ENCODE measurements at places on chromosomes 7 and 10.

DNA sequence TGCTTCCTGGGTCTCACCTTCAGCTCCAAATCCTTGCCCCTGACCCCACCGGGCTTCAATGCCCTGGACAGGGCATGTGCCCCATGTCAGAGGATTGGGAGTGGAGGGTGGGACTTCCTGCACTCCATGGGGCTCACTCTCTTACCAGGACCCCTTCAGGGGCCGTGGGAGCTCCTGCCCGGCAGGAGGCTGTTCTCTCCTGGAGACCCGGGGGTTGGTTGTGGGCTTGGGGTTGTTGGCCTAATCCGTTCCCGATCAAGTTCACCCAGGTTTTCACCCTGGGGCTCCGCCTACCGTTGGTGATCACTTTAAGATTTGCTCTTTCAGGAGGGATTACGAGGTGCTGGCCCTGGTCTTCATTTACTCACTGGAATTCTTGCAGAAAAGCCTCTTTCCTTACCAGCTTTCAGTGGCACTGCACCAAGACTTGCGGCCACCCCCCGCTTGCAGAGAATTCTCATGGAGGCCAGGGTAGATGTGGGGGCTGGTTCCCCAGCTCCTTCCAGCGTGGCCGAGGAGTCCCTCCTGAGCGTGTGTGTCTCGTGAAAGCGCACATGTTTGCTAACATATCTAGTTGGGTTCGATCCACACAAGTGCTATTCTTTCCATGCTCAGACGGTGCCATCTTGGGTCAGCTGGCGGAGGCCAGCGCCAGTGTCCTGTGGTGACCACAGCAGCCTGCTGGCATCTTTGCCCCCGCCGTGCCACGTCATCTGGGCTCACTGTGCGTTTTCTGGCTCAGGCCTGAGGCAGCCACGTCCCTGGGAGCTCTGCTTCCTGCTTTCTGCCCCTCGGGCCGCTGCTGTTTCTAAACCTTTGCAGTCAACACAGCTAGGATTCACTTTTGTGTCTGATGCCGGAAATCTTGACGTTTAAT, 15.6 kb downstream of the PWWP2B start:
- no peak for DNase-seq

GRCh38 chr7:13282377-13282980, 595.0 kb downstream of the ARL4A start:
- peak; percentile 20 for DNase-seq

DNA sequence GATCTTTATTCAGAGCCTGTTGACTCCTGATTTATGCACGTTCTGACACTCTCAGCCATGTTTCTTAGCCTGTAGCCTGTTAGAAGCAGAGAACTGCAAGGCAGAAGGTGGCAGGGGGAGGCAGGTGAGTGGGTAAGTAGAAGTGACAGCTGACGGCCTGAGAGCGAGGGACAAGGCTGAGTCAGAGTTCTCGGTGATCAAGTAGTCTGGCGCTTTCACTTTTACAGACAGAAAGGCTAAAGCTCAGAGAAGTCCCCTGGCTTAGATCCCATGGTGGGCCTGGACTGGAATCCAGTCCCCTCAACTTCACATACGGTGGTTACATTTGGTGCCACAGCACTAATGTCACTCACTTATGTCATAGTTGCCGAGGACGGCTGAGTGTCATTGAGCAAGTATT, 139.0 kb downstream of the TACC2 start:
- DNase-seq: no peak

DNA sequence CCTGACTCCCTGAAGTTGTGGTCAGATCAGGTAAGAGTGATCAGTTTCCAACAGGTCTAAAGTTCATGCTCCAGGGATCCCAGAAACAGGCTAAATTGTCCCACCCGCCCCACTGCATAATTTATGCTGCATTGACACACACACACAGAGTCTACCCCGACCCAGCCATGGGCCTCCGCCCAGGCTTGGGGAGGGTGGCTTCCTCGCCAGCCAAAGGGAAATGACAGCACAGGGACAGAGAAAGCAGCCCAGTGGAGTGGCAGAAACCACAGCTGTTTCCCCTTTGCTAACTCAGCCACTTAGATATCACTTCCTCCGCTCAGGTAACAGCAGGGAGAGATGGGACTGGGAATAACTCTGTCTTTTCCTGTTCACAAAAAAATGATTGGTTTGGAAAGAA, 9.4 kb downstream of the SH3PXD2A start:
- no peak for DNase-seq

GRCh38 chr7:38681882-38682281, 50.7 kb upstream of the AMPH start:
- DNase-seq: peak; percentile 100

GRCh38 chr7:148772297-148773089, 73.8 kb downstream of the CUL1 start:
- DNase-seq: no peak

GRCh38 chr7:108120933-108121332, 9.2 kb downstream of the LAMB4 start:
- no peak for DNase-seq

DNA sequence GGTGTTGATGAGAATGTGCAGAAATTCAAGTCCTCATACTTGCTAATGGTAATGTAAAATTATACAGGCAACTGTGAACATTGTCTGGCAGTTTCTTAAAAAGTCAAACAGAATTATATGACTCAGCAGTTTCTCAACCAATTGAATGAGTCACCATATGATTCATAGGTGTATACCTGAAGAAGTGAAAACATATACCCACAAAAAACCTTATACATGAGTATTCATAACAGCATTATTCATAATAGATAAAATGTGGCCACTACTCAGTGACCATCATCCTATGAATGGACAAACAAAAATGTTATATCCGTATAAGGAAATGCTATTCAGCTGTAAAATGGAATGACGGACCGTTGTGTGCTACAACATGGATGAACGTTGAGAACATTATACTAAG, 253.5 kb downstream of the MALRD1 start:
- DNase-seq: no peak

DNA sequence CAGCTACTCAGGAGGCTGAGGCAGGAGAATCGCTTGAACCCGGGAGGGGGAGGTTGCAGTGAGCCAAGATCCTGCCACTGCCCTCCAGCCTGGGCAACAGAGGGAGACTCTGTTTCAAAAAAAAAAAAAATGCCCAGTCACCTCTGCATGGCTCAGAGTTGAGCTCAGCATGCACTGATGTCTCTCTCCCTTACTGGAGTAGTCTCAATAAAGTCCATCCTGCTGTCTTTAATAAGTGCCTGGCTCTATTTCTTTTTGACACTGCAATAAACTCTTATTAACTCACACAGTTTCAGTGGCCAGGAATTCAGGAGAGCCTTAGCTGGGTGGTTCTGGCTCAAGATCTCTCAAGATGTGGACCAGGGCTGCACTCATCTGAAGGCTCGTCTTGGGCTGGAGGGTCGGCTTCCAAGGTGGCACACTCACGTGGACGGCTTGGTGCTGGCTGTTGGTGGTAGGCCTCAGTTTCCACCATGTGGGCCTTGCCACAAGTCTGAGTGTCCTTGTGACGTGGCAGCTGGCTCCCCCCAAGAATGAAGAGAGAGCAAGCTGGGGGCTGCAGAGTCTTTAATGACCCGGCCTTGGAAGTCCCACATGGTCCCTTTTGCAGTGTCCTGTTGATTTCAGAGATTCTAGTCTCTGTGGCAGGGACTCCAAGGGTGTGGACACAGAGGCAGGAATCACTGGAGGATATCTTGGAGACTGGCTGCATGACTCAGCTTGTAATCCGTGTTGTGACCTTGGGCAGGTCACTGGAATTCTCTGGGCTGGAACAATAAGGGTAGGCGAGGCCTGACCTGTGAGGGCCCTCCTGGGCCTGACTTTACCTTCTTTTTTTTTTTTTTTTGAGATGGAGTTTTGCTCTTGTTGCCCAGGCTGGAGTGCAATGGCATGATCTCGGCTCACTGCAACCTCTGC, 85.9 kb upstream of the KMT2C start:
- DNase-seq: no peak

DNA sequence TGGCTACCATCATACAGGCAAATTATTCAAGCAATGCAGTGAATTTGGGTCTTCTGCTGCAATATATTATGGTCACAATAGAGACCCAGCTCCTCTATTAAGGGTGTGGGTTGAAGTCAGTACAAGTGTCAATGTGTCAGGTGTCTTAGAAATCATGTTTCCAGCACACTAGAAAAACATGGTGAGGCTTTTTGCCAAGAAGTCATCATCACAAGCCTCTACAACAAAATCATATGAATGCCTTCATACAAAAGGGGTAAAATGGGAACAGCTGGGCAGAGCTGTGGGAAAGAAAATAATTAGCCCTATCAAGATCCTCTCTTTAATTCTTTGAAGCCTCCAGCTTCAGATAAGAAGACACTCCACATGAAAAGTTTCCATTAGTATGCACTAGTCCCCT, 37.2 kb downstream of the FAM13C start:
- DNase-seq: no peak

GRCh38 chr10:84294766-84295447, 33.5 kb upstream of the CCSER2 start:
- no peak for DNase-seq

DNA sequence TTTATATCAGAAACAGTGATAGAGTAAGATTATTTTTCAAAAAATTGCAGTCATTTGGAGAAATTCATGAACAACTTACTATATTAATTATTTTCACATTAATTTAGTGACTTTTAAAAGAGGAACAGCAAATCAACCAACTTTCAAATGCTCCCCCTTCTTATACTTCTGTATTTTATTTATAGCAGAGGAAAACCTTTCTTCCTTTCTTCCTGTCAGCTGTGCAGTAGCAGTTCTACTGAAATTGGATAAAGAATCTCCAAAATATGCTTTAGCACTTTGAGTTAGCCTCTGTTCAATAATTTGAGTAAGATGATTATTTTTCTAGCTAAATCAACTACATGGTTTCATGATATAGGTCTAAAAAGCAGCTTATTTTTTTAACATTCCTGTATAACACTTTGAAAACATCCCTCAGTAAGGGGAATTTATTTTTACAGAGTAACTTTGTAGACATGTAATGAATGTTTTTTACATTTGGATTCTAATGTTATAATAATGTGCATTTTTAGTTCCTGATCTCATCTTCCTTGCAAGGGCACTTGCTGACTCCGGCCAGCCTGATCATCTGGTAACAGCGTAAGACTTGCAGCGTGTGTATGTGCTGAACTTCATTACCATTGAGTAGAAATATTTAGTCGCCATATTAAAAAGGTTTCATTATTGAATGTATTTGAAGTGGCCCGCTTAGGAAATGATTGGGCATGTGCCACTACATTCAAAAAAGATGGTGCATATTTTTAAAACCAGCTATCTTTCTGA, 158.3 kb upstream of the HDAC9 start:
- DNase-seq: no peak

GRCh38 chr10:80686734-80687475, 149.2 kb downstream of the SH2D4B start:
- no peak for DNase-seq

DNA sequence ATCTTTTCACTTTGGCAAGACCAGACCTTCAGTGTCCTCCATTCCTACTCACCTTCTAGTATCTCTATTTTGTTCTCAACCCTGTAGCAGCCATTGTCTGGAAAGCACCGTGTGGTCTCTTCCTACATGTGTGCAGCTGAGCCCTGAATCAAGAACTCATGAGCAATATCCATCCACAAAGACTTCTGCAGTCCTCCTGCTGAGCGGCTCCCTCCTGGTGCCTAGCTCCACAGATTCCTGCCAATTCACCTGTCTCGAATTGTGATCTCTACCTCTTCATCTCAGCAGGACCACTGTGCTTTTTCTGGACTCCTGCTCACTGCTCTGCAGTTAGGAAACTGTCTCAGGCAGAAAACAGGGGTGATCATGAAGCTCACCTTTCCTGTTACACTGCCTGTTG, 118.8 kb downstream of the RELN start:
- peak; percentile 59 for DNase-seq

- no peak for DNase-seq
Measured at GRCh38 chr7:151687523-151688235, 168.0 kb upstream of the RHEB start.

GRCh38 chr7:142792593-142792992, 21.8 kb downstream of the PRSS2 start:
- DNase-seq: no peak

DNA sequence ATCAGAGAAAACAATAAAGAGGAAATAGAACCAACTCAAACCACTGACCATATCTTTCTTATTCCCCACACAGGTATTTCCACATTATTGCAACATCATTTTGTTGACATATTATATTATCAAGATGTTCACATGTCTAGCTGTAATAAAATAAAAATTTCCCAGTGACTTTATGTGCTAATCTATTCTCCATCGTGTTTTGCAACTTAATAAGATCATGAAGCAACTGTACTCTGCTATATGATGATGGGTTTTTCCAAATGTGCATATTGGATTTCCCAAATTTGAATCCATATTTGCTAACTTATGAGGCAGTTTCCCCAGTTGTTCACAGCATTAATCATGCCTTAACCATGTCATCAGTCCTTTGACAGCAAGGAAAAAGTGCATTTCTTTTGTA, 127.8 kb downstream of the ITGB8 start:
- no peak for DNase-seq

GRCh38 chr7:27046854-27047549, 48.8 kb downstream of the HOXA1 start:
- no peak for DNase-seq

GRCh38 chr10:103870516-103870915, 15.1 kb upstream of the SH3PXD2A start:
- DNase-seq: no peak

DNA sequence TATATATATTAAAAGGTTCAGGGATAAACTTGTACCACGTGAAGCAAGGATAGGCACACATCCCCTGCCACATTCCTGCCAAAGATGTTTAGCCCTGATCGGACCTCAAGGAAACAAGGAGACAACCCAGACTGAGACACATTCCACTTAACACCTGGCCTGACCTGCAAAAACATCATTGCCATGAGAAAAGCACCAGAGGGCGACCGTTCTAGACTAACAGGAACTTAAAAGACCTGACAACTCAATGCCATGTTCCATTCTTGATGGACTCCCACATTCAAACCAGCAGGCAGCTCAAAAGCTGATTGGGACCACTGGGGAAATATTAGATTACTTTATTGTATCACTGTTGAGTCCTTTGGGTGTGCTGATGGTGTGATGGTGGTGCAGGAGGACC, 8.1 kb upstream of the PDGFA start:
- no peak for DNase-seq

GRCh38 chr7:83020161-83020560, 142.5 kb downstream of the PCLO start:
- DNase-seq: no peak

DNA sequence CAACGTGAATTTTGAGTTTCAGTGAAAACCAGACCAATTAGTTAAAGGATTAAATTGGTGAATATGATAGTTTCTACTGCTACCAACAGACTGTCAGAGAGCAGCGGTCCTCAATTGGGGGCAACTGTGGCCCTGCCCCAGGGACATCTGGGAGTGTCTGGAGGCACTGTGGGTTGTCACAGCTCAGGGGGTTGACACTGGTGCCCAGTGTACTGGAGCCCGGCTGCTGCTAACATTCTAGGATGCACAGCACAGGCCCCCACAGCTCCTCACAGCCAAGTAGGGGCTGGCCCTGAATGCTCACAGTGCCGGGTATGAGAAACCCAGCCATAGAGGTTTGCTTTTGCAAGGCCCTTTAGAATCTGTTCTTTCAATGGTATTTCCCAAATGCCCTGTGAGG, 84.1 kb upstream of the CXCL12 start:
- no peak for DNase-seq
